ENCODE measurements at places on chromosomes 2 and 18.

DNA sequence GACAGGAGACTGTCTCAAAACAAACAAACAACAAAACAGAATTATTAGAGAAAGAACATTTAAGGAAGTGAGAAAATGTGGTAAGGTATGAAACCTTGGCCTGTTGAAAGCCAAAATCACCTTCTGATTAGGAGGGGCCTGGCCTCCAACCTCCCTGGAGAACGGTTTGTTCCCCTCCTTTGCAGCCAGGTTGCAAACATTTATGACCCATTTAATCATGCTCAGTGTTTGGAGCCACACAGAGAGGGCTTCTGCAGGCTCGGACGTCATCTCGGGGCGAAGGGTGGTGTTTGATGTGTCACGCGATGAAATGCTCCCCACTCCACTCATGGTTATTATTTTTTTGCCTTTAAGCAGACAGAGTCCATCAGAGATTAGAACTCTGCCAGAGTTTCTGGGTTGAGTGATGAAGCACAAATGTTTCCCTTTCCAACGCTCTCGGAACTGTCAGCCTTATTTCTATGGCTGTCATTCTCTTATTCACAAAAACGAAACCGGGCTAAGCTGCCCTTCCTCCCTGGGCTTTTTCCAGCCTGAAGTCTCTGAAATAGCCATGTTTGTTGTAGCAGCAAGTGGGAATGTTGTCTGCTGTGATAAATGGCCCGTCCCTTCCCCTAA lies 33.6 kb upstream of the ROCK2 start:
- DNase-seq, result no peak

- no peak for DNase-seq
Measured at GRCh38 chr2:46544581-46544980, 65.2 kb downstream of the TMEM247 start.

GRCh38 chr2:6602471-6602870 lies 263.2 kb downstream of the CMPK2 start:
- no peak for DNase-seq

DNA sequence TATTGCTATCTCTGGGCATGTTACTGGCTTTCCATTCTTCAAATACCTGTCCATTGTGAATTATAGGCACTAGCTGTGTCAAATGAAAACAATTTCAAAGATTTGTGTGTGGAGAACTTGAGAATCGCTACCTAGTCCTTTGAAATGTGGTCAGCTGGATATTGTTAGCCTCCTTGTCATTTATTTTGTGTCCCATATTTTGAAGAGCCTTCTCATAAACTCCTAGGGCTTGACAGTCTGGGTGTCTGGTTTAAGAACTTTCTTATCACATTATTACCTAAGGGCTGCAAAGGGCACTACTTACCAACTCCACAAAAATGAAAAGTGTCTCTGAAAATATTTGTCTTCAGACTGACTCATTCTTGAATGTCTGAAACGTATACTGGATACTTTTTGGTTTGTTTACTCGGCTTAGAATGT lies 50.2 kb downstream of the COL4A3 start:
- no peak for DNase-seq

DNA sequence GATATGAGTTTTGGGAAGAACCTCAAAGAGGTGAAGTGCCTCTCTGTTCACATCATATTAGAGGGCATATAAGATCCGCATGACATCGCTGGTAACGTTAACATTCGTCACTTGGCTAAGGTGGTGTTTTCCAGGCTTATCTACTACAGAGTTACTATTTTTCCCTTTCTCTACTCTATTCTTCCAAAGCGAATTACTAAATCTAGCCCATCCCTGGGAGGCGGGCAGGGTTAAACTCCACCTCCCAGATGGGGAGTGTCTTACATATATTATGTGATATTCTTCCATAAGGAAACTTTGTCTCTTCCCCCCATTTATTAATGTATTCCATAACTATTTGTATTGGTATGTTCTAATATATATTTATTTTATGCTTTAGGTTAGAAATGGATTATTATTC lies 293.9 kb downstream of the CYRIA start:
- no peak for DNase-seq

DNA sequence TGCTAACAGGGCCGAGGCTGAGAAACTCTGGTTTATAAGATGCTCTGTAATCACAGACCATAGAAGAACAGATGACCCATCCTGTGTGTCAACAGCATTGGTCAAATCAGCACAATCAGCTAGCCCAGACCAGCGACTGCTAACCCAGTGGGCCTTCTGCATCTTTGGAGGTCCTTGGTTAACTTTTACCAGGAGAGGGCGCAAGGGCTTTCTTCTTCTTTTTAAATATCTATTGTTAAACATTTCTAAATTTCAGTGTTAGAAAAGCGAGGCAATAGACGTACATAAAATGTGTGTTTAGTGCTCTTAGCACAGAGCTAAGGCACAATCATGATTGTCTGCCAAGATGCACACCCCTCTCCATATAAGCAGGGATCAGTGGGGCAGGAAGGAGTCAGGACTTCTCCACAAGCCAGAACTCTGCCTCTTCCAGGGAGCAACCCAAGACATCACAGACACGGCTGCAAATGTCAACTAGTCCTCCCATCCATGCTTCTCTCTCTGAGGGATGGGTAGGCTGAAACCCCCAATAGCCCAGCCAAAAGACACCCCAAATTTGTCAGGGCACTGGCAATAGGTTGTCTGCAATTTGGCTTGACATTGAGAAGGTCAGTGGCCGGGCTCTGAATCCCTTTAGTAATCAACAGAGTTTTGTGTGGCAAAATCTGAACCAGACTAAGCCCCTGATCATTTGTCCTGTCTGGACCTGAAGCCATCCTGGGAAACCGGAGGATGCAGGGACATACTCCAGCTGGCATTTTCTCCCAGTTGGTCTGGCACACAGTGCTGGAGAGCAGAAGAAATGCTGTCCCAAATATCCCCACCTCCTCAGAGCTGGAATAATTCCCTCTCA lies 188.2 kb downstream of the BCL2 start:
- no peak for DNase-seq

GRCh38 chr2:174939046-174939445 lies 66.1 kb downstream of the CHN1 start:
- DNase-seq, result peak; percentile 23

DNA sequence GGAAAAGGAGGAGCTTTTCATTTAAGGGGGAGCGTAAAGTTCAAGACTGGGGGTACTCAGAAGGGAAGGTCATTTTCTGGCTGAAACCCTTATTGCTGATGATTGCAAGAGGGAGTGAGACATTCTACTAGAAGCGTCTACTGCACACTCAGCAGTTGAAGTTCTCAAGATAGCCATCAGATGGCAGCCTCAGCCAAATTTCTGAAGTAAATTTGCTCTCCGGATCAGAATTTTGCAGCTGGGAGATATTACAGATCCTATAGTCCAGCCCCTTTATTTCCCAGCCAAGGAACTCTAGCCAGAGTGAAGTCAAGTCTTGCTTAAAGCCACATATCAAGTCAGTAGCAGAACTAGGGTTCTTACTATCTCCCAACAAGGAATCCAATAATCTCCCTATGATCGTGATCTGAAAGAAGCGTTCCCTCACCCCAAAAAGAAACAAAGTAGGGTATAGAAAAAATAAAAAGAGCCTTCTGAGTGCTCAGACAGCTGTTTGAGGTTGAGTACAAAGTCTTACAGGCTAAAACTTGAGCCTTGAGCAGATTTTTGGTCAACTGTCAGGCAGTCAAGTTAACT lies 24.0 kb downstream of the RAX start:
- DNase-seq, result no peak

DNA sequence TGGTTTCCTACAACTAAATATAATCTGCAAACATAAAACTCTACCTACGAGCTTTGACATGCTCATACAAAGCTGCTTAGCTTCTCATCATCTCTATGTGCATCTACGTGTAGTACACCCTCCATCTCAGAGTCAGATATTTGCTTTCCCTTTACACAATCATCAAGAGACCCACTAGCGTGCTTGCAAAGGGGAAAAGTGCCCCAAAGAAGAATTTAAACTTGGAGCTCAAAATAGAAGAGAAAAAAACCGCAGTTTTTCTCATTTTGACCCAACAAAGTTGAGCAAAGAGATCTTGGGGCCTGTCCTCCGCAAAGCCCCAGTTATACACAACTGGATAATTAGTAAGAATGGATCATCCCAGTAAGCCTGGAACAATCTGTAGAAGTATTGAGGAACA lies 104.1 kb downstream of the PAX3 start:
- no peak for DNase-seq

DNA sequence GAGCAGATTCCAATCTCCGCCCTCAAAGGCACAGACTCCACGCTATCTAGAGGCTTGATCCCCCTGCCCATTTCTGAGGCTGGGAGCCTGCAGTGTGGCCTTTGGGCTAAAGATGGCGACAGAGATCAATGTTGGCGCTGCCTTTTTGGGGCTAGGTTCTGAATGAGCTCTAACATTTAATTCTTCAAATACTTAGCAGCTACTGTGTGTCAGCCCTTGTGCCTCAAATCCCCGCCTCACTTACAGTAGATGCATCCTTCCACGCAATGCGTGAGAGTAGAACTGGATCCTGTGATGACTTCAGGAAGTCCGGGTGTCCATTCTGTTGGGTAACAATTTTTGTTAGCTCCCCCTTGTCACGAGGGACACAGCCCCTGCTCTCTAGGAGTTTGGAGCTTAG lies 12.4 kb downstream of the IL1F10 start:
- DNase-seq, result no peak

DNA sequence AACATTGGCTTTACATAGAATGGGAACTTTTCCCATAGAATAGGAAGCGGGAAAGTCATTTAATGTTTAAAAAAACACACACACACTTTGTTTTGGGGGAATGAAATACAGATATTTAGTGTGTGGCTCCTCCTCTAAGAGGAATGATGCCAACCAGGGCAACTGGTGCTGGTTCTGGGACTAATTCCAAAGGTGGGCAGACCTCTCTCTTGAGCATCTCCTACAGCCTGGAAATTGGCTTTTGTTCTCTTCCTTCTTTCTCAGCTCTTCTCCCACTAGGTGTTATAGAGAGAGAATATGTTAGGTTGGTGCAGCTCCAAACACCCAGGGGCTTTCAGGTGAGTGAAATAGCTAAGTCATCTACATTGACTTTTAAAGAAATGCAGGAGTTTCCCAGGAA lies 190.1 kb downstream of the RAD51AP2 start:
- DNase-seq, result no peak

DNA sequence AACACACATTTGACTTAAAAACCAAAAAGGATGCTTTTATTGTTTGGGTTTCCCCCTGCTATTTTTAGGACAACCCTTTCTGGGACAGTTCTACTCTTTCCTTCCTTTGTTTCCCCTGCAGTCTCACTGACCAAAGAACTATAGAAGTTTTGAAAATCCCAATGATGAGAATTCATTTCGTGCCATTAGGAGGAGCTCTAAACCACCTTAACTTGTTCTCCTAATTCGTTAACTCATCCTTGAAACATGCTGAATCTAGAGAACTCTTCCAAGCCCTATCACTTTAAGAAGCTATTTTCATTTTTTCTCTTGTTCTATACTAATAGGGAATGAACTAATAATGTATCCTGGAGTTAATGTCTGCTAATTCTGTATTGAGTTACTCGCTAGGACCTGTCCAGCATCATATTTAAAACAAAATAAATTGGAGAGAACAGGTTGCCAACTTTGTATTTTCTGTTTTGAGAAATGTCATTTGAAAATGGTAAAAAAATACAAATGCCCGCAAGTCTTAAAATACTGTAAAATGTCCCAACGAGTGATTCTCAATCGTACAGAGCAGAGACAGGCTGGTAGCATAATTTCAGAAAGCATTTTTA lies 62.9 kb downstream of the AFTPH start:
- peak; percentile 17 for DNase-seq

DNA sequence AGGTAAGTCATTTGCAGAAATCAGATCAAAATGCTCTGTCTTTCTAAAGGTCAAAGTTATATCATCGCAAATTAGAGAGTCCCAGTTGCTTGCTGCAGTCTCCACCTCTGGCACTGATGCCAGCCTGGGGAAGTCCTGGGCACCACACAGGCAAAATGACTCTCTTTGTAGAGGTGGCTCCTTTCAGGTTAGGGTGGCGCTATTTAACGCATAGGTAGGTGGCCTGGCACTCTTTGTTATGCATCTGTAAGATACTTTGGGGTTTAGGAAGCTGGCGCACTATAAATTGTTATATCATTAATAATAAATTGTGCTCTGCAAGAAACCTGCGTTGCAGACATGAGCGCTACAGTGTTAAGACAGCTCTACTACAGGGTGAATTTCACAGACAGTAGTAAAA lies 268.5 kb downstream of the ICOS start:
- no peak for DNase-seq

DNA sequence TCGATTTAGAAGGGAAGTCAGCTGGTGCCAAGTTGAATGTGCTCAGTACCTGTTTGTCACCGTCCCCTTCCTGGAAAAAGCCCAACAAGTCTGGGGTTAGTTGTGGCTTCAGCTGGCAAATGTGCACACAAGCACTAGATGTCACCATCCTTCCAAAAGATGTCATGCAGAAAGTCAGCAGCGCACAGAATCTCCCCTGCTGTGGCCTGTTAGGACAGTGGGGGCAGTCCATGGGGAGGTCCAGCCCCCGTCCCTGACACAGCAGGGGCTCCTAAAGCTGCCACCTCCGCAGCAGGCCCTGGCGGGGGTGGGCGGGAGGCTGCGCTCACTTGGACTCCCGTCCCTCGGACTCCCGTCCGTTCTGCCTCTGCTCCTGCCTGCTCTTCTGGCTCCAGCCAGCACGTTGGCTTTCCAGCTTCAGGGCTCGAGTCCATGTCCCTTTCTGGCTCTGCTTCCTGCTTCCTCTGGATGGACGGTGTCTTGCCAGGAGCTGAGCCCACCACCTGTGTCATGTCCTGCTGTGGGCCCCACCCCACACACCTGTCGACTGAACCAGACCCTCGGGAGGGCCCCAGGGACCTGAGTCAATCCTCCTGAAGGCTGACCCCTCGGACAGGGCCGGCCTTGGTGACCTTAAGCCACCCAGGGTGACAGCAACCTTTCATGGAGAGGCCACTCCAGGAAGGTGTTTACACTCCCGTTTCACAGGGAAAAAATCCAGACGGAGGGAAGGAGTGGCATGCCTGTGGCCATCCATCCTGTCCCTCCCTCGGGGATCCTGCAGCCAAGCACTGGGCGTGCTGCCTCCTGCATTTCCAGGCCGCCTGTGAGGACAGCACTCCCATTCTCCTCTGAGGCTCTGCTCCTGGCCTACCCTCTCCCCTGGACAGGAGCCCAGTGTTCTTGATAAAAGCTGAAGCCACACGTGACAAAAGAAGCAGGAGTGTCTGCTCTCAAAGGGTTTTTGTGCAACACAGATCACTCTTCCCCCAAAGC lies 8.5 kb downstream of the RAB17 start:
- DNase-seq, result peak; percentile 7

DNA sequence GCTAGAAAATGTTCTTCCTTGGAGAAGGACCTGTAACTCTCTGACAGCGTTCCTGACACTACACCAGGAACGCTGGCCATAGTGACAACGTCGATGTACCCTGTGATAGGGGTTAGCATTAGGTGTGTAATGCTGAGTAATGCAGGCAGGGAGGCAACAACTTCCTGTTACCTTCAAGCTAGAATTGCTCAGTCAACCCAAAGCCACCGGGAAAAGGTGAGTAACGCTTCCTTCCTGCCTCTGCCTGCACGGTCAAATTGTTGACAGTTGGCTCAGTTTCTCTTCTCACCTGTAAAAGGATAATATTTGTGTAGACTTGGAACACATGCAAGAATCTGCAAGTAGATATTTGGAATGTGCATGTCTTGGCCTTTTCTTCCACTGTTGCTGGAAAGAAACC lies 12.7 kb downstream of the FAM110C start:
- no peak for DNase-seq

GRCh38 chr2:225994748-225995405 lies 595.4 kb downstream of the NYAP2 start:
- no peak for DNase-seq

Data from AG04449 (cell line).